ENCODE measurements at places on chromosomes 12 and 14.

DNA sequence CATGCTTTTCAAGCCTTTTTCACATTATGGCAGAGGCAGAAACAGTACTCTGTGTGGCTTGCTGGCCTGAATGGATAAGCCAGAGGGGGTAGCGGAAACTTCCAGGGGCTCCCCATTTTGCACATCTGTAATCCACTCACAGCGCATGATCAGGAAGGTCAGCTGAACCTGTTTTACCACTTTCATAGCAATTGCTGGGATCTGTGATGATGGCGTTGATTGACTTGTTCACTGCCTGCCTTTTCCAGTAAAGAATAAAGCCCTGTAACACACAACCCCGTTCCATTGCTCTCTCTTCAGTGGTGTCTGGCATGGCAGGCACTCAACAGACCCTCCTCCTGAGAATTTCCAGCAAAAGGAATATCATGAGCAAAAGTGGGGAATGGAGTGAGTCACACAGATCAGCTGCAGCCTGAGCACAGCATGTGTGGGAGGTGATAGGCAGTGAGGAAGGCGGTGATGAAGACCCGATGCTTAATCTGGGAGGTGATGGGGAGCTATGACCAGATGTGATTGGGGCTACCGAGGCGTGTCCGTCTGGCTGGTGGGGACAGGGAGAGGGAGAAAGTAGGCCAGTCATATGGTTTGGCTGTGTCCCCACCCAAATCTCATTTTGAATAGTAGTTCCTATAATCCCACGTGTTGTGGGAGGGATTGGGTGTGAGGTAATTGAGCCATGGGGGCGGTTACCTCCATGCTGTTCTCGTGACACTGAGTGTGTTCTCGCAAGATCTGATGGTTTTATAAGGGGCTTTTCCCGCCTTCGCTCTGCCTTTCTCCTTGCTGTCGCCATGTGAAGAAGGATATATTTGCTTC, 44.7 kb upstream of the CHST11 start:
- no peak for DNase-seq

DNA sequence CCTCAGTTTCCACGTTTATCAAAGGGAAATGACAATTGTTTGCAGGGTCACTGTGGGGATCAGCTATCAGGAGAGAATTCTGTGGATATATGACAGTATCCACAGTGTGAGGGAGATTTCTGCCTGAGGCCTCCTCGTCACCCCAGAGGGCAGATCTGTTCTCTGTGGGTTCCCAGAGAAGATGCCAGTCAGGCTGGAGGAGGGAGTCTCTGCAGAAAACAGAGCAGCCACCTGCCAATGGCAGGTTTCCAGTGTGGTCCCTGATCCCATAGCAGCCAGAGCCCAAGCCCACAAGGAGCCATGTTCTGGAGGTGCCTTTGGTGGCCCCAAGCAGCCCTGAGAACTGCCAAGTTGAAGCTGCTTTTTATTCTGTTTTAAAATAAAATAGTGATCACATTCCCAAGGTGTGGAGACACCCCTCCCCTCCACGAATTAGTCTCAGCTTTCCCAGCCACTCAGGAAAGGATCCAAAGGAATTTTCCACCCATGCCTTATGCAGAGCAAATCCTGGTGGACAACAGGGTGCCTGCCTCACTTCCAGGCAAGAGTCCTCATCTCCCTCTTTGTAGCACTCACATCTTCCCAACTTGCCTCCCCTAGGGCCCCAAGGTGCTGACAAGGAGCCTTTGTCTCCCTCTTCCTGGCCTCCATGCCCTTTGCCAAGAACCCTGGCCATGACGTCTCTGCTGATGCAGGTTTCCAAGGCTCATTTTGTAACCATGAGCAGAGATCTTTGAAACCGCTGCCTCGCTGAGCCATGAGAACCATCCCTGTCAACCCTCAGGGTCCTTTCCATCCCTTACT, 20.4 kb downstream of the CMKLR1 start:
- no peak for DNase-seq

DNA sequence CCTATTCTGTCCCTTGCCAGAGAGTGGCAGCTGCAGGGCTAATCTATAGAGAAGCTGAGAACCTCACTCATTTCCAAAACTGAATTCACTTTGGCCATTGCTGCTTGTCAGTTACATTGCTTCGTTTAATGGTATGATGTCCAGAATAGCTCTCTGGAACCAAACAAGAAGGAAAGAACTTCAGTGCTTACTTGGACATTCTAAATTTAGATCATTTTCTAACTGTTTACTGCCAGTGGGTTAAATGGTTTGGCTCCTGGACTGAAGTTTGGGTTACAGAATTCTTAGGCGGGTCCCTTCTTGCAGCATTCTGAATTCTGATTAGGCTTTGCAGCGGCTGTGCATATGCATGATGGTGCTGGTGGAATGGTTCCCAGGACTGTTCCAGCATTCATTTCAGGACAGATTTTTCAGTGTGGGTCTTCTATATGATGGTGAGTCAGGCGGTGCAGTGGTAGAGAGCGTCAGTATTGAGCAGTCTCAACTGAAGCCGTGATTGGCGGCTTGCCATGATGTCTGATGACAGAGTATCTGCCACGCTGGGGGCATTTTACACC, 148.7 kb downstream of the DYRK2 start:
- DNase-seq, result peak; percentile 5

DNA sequence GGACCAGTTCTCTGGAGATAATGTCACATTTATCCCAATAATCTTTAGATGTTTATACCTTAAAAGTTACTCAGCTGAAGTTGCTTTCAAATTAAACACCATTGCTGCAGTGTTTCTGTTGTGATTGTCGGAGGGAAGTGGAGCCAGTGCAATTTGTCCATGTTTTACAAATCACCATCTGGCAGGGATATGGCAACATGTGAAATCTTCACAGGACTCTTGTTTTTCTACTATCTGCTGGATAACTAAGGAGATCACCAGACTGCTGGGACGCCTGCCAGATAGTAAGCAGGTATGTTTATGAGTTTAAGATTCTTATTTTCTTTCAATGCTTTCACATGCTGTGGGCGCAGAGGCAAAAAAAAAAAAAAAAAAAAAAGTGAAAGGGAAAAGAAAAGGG, 100.3 kb upstream of the SOX5 start:
- no peak for DNase-seq

DNA sequence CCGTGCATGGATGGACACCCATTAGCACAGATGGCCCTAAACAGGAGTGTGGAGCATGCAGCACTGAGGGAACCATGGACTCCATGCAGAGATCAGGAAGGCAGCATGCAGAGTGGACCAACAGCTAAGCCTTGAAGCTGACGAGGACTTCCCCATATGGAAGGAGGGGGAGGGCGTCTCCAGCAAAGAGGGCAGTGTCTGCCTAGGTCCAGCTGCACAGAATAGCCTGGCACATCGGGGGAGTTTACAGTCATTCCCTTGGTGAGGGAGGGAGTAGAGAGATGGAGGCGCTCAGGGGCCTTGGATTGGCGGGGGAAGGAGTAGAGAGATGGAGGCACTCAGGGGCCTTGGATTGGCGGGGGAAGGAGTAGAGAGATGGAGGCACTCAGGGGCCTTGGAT, 64.5 kb downstream of the ANKRD9 start:
- DNase-seq, result no peak

DNA sequence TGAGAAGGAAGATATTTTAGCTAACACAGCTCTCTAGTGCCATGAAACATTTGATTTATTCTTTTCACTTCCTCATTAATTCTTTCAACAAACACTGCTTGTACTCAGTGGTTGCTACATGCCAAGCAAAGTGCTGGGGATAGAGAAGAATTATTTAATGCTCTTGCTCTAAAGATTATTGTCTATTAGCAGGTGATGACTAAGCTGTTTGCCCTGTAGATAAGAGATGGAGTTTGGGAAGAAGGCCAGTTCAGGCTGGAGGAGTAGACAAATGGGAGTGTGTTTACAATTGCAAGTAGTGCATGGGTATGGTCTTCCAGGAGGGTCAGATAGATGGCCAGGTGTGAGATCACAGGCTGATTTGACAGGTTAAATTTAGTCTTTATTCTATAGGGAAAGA, 99.8 kb upstream of the SEL1L start:
- DNase-seq, result no peak

- DNase-seq, result no peak
These were observed 28.6 kb downstream of the FIGNL2 start for GRCh38 chr12:51819736-51820525.

DNA sequence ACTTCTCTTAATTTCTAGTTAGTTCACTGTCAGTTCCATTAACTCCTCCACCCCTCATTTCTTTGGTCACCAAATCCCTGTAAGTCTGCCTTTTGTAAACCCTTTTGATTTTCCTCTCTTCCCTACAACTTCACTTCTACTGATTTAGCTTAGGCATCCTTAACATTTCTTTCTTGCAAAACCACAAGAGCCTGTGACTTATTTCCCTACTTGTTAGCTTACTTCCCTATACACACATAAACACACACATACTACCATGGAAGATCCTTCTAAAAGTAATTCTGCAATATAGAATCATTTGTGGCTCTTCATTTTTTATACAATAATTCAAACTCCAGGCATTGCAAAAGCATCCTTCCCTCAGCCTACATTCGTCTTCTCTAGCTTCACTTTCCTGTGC, 494.3 kb upstream of the USP15 start:
- no peak for DNase-seq

- DNase-seq, result no peak
These were observed 8.9 kb upstream of the C14orf132 start for GRCh38 chr14:96030108-96030760.

- no peak for DNase-seq
These were observed 20.9 kb downstream of the DUSP16 start for GRCh38 chr12:12541782-12542181.

DNA sequence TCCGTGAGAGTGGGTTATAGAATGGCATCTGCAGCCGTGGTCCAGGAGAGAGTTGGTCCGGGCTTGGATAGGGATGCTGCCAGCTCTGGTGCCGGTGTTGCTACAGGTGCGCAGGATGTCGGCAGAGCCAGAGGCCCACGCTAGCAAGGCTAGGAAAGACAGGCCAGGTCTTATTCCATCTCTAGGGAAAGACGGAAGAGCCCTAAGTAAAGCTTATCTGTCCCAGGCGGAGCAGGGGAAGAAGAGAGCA, 485 bp upstream of the PSME1 start:
- DNase-seq, result no peak

DNA sequence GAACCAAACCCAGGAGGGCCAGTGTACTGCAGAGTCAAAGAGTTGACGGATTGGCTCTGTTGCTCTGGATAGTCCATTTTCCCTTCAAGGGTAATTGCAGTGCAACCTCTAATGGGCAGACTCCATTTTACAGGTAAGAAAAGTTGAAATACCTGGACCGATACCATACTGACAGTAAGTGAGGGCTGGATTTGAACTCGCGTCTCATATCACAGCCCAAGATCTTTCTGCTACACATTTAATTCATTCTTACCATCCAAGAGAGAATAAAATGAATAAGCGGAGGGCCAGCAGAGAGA, 356 bp upstream of the ZC3H14 start:
- DNase-seq, result no peak

DNA sequence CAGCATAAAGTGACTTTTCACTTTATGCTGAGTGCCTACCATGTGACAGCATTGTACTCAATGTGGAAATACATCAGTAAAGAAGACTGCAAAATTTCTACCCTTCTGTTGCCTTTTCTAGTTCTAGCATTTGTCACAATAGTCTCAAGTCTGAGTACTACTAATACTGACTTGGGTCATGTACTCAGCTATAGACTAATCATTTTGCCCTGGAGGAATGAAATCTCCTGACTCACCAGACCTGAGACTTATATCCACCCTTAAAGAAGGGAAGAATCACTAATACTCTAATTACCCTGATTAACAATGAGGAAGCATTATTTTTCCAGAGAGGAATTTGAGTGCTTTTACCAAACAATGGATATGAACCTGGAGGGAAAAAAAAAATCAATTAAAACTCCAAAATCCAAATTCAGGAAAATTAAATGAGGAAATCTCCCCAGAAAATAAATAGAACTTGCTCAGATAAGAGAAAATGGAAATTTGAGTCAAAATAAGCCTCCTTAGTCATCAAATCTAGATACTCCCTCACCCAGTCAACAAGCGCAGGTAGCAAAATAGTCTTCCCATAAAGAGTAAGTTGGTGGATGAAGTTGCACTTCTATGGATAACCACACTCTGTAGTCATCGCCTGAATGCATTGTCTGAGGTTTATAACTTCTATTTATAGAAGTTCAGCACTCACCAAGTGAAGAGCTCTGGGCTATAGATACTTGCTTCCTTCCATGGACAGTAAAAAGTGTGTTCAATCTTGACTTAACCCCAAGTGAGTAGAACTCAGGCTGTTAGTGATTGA, 386.6 kb downstream of the SYT1 start:
- peak; percentile 18 for DNase-seq

DNA sequence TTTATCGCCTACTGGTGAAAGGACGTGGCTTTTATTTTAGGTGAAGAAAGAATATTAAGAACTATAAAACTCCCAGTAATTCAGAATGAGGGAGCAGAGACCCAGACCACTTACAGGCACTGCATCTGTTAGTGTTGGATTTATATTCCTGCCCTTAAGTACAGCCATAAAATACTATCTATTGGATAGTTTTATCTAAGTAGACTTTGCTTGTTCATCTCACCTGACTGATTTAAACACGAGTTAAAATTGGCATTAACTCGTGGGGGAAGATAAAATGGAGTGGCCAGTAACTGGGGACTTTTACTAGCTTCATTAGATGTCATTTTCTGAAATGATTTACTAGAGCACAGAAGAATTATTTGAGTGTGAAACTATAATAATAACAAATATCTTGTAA, 1377.5 kb upstream of the TMEM132C start:
- DNase-seq, result no peak

DNA sequence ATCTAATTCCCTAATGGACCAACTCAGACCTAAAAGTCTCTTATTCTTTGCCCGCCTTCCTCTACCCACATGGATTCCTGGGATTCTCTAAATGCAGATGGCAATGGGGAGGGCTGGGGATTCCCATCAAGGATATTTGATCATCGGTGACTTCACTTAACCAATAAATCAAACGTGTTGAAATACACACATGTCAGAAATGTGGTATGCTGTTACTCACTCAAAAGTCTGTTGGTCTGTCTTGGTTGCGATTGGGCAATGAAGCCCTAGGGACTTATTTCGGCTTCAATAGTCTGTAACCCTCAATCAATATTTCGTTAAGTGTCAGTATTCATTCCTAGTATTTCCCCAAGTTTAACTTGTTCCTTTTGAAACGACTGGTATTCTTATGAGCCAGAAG, 117.2 kb upstream of the DIO3 start:
- peak; percentile 88 for DNase-seq

GRCh38 chr12:93440043-93440835, 1.5 kb downstream of the UBE2N start:
- DNase-seq, result no peak

- DNase-seq, result no peak
These were observed 504.9 kb downstream of the DIO2 start for GRCh38 chr14:79706382-79706781.

GRCh38 chr14:44316647-44317440, 190.2 kb downstream of the FSCB start:
- DNase-seq, result peak; percentile 97

GRCh38 chr14:49975276-49975675, 82.4 kb downstream of the ARF6 start:
- peak; percentile 62 for DNase-seq

- peak; percentile 80 for DNase-seq
These were observed 354.0 kb upstream of the KITLG start for GRCh38 chr12:88934163-88934747.

Data from MCF 10A (cell line).